ENCODE measurements at places on chromosomes 16 and 17.

DNA sequence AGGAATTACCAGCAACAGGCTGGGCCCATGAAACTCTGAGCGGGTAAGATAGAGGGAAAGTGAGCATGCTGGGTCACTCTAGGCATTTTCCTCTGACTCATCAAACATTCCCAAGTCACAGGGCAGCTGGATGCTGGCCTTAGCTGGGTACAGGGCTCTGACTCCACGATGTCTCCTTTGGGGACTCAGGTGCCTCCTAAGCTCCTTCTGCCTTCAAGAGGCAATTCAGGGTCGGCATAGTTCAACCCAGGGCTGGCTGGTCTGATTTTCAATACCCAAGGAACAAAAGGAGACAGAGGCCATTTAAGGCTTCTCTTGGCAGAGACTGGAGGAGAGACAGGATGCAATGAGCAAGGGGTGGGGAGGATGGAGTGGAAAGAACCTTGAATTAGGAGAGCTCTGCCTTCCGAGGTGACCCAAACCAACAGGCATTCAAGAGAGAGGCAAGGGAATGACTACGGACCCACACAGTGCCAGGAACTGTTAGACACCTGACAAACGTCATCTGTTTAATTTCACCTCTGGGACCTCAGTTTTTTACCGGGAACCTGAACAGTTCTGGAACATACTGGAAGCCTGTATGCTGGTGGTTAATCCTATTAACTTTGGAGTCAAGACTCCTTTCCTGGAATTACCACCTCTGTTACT is 910 bp downstream of the WBP2 start:
- peak; percentile 79 for DNase-seq

DNA sequence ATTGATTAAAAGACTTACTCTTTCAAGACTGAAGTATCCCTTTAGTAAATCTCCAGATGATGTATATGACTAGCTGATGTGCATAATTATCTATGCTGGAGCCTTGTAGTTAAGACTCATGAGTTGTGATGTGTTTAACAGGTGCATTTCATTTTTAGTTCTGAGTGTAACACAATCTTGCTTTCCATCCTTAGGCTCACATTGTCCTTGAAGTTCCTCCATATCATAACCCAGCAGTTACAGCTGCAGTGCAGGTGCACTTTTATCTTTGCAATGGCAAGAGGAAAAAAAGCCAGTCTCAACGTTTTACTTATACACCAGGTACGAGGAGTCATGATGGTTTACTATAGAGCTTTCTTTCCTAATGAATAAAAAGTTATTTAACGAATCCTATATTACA is 52.9 kb downstream of the ESRP2 start:
- no peak for DNase-seq

DNA sequence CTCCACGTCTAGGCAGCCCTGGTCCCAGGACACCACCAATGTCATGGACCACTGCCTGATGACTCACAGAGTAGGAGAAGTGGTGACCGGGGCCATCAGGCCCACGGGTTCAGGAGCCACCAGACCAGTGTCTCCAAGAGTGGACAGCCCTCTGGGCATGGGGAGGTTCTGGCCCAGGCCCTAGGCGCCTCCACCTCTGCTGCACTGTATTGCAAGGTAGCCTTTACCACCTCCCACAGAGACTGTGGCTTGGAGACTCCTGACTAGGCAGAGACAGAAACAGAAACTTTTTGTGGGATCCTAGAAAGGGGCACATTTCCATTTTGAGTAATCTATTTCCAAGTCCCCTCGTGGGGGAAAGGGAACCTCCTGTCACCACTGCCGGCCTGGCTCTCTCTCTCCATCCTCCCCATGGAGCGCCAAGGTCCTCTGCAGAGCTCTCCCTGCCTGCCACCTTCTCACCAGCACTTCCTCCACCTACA is 2.9 kb downstream of the CDIP1 start:
- no peak for DNase-seq

- peak; percentile 41 for DNase-seq
These were observed 17.7 kb downstream of the SLC16A3 start for GRCh38 chr17:82246365-82247181.

DNA sequence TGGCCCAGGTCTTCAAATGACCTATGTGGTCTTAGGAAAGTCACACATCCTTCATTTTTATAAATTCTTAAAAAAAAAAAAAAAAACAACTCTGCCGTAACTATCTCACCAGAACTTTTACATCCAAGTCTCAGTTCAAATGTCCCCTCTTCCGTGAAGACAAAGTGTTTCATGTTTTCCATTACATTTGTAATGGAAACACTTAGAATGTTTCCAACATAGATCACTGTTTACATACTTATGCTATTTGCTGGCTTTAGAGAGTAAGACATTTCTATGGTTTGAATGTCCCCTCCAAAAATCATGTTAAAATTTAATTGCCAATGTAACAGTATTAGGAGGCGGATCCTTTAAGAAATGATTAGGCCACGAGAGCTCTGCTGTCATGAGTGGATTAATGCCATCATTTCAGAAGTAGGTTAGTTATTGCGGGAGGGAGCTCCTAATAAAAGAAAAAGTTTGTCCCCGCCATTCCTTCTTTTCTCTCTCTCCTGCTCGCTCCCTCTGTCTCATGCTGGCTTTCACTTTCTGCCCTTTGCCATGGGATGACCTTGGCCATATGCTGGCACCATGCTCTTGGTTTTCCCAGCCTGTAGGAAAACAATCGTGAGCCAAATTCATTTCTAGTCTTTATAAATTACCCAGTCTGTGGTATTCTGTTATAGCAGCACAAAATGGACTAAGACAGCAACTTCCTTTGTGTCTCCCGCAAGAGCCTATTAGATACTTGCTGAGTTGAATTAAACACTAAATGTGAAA is 887.8 kb upstream of the SOX9 start:
- DNase-seq, result no peak

- DNase-seq, result peak; percentile 21
These were observed 23.7 kb downstream of the WIPF2 start for GRCh38 chr17:40242774-40243173.

DNA sequence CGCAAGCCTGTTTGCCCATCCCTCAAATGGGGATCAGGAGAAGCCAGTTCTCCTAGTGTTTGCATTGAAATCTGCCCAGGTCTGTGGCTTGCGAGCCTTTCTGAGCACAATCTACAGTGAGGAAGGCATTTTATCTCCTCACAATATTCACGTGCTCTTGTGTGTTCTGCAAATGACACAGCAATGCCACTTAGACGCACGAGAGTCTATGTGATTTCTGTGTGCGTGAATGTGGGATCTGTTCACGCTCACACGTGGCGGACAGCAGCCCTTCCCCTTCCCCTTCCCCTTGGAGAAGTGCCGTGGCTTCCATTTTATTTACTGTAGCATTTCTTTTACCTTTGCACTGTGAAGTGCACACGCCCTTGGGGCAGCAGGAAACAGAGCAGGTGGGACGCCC is 17.7 kb upstream of the CBFA2T3 start:
- no peak for DNase-seq

- no peak for DNase-seq
These were observed 43.7 kb upstream of the TAOK1 start for GRCh38 chr17:29346462-29346861.

DNA sequence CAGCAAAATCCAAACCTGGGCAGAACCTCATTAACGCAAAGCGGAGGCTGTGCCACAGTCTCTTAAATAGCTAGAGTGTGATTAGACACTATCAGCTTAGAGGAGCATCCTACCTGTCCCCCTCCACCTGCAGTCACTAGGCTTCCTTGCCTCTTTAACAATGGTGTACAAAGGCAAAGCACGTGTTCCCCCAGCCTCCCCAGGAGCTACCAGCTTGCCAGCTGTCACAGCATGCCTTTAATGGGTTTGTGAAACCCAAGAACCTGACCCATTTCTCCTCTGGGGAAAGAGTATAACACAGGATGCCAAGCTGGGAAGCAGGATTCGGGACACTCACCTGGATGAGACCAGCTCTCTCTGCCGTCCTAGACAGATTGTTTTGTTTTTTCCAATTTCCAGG is 37.2 kb upstream of the TBX2 start:
- no peak for DNase-seq

DNA sequence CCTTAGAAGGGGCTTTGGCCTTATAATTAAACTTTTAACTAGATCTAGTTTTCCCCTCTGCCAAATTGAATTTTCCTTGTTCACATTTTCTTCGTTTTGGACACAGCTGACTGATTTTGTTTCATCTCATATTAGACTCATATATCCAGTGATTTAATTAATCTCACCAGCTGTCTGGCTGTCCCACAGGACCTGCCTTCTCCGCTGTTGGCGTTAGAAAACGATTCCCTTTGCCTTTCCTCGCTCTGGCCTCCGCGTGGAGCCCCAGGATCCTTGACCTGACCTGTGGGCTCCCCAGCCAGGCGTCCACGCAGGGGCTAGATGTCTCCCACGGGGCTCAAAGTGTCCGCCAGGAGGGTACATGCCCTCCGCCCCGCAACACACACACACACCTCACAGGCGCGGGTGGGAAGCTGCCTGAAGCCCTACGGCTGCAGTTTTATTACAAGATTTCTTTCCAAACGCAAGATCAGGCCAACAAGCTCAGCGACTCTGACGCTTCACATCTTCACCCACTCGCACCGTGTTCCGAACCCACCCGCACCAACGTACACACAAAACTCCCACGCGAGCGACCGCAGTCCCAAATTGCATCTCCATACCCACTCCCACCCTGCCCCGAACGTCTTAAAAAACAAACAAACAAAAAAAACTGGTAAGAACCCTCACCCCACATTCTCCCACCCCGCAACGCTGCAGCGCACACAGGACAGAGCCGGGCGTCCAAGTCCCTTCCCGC is 1.1 kb downstream of the RPRML start:
- DNase-seq, result no peak

GRCh38 chr16:84084570-84085270 is 32.0 kb downstream of the MBTPS1 start:
- DNase-seq, result peak; percentile 74

DNA sequence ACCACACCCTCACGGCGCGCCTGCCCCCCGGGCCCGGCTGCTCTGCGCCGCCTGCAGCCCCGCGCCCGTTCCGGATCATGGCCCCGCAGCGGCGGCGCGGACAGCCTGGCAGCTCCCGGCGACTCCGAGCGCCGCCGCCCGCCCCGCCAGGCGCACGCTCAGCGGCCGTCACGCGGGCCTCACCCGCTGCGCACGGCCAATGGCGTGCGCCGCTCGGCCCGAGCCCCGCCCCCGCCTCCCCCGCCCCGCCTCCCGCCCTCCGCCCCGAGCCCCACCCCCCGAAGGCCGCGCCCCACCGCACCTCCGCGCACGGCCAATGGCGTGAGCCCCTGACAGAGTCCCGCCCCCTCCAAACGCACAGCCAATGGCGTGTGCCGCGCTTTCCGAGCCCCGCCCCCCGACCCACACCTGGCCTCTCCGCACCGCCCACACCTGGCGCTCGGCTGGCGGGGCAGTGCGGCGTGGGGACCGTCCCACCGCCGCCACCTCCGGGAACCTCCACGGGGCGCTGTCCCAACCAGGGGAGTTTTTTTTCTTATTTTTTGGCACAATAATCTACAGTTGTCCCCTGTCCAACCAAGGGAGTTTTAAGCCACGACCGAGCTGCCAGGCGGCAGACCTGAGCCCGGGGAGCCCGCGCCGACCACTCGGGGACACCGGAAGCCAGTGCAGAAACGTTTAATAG is at the start of gene PCYT2:
Gene PCYT2, minus strand, starts transcription at position 123 of the 685 bp plus-strand sequence. Its CDS starts 44 bp downstream, at position 79.
- peak; percentile 99 for DNase-seq

- DNase-seq, result no peak
These were observed 183.5 kb upstream of the SDK2 start for GRCh38 chr17:73827627-73828291.

GRCh38 chr17:75683583-75683982 is 16.4 kb downstream of the SAP30BP start:
- peak; percentile 46 for DNase-seq

Data from AG08395 (cell line).